NCI-H2029 treated with DMSO at 0.1 percent for 48 hours (cell line): ENCODE measurements at places on chromosomes 5 and 9.

DNA sequence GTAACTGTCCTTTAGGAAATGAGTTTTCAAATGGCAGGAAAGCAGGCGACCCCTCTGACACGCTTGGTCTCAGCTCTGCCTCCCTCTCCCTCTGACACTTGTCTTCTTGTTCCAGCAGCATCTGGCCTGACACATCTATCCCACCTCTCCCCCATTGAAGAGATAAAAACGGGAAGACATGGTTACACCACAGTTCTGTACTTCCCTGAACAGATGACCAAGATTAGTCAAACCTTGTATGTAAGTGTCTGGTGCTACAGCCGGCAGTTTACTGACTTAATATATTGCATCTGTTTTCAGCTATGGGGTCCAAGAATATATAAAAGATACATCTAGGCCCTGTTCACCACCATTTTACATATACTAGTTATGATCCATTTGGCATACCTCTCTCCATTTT lies 29.6 kb upstream of the MLLT3 start:
- no peak for DNase-seq

- DNase-seq, result no peak
Measured at GRCh38 chr5:169268019-169268418, 32.9 kb downstream of the SLIT3 start.

DNA sequence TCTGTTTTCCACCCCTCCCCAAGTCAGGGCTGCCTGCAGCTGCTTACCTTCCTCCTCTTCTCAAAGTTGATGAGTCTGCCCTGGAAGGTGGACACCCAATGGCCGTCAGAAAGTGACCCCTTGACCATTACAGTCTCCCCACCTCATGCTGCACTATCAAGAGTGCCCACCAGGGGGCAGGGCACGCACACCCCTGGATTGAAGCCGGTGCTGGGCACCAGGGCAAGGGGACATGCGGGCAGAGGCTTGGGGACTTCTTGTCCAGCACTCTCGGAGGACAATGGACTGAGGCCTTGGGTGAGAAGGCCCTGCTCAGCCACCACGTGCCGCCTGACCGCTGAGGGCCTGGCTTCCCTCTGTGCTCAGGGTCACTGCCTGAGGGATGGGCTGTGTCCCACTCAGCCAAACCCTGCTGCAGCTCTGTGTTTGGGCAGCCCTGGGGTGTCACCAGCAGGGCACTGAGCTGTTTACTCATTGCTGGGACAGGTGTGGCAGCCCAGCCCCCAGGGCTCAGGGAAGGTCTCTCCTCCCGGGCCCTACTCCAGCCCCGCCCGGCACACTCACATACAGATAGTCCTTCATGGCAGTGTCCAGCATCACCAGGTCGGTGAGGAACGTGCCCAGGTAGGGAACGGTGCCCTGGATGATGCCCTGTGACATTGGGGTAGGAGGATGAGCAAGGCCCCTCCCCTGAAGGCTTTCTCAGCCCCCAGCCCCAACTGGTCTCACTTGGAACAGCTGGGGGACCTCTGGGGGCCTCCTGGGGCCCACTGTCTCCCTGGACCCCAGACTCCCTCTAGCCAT lies 17.7 kb downstream of the RALGDS start:
- no peak for DNase-seq

DNA sequence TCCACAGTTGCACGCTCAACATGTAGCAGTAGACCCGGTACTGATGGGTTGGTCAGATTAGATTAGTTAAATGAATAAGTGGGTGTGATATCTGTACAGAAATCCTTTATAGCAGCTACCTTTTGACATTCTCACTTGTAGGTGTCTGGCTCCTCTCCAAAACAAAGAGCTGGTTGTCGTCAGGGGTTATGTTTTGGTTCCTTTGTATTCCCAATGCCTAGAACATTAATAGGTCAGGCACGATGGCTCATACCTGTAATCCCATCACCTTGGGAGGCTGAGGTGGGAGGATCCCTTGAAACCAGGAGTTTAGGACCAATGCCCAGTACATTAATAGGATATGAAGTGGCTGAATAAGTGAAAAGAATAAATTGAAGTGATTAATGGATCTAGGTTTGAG lies 182.1 kb downstream of the SNCAIP start:
- peak; percentile 32 for DNase-seq

- no peak for DNase-seq
Measured at GRCh38 chr5:131545845-131546244, 89.2 kb downstream of the RAPGEF6 start.

DNA sequence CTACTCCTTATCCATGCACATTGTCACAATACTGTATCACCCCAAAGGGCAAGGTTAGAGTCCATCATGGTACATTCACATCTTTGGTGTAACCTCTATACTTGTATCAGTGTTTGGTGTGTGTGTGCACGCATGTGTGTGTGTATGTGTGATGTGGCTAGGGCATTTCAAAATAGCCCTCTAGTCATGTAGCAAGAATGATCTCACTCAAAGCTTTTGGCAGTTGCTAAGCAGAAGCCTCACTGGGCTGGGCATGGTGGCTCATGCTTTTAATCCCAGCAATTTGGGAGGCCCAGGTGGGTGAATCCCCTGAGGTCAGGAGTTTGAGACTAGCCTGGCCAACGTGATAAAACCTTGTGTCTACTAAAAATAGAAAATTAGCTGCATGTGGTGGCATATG lies 245.3 kb downstream of the ADGRV1 start:
- DNase-seq, result no peak

DNA sequence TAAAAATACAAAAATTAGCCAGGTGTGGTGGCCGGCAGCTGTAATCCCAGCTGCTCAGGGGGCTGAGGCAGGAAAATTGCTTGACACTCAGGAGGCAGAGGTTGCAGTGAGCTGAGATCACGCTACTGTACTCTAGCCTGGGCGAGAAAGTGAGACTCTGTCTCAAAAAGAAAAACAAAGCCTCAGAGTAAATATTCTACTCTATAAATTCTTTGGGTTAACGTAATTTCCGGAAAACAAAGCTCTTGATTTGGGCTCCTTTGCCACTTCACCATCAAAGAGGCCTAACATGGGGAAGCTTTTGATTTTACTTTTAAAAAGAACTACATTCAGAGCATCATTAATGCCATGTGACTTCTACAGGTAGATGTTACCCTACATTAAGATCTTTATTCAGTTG lies 103.1 kb downstream of the SERINC5 start:
- DNase-seq, result no peak

DNA sequence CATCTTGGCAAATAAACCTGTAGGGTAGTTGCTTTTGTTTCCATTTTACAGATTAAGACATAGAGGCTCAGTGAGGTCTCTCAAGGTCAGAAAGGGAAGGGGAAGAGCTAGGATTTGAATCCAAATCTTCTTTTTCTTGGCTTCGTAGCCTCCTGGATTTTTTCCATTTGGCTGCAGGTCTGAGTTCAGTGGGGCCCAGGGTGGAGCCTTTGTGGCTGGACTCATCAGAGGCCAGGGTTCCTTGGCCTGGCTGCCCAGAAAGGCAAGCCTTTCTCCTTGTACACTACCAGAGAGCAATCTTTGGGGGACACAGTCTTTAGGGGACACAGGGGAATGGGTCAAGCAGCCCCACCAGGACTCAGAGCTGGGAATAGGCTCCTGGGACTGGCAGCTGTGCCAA lies 10.5 kb upstream of the TRAF1 start:
- no peak for DNase-seq

- DNase-seq, result no peak
Measured at GRCh38 chr5:138370537-138370936, 18.1 kb downstream of the KDM3B start.

GRCh38 chr9:36276781-36277181 lies 18.5 kb upstream of the GNE start:
- DNase-seq, result no peak

- DNase-seq, result no peak
Measured at GRCh38 chr9:38394416-38394815, 1.9 kb downstream of the ALDH1B1 start.

DNA sequence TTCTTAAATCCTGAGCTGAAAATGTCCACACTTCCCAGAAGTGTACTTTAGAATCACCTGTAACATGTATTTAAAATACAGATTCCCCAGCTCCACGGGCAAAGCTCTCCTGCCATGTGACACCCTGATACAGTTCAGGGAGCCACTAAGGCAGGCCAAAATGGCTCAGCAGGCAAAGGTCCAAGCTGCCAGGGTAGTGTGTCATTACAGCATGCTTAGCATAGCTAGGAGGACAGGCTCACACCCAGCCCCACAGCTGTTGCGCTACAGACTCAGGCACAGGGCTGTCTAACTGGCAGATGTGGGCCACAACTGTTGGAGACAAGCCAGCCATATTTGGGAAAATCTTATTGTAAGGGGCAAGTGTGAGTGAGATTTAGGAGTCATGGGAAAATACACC lies 73.0 kb downstream of the C9orf85 start:
- DNase-seq, result no peak

DNA sequence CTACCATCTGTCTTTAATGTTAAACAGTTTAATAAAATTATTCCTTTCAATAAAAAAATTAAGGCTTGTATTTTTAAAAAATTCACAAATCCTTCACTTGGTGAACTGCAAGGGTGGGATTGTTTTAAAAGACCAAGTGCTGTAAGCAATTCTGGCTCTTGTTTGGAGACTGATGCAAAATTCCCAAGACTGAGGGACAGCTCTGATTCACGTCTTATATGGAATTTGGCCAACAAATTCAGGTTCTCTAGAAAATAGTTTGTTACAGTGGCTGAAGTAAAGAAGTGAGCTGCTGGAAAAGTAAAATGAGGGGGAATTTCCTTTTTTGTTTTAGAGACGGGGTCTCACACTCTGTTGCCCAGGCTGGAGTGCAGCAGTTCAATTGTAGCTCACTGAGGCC lies 58.3 kb downstream of the PRELID2 start:
- DNase-seq, result no peak

DNA sequence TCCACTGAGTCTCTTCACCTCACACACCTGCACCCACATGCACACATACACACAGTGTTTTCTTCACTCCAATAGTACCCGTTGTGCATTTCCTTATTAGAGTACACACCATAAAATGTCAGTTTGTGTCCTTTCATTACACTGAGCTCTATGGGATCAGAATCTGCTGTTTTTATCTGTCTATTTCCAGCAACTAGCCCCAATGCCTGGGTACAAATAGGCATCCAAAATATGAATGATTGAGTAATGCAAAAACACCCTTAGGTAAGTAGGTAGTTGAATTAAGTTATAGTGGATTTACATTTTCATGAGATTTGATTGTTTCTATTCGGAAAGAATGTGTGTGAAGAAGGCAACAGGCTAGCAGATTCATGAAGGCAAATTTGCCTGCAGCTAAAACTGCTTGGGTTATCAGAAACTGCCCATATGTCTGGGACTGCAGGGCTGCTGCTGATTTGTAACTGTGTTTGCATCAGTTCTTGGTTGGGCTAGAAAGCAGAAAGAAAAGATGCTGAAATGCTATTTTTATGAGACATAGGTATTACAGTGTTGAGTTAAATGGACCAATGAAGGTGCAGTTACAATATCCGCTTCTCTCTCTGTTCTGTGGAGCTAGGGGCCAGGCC lies 26.9 kb downstream of the PPP3R2 start:
- DNase-seq, result no peak

DNA sequence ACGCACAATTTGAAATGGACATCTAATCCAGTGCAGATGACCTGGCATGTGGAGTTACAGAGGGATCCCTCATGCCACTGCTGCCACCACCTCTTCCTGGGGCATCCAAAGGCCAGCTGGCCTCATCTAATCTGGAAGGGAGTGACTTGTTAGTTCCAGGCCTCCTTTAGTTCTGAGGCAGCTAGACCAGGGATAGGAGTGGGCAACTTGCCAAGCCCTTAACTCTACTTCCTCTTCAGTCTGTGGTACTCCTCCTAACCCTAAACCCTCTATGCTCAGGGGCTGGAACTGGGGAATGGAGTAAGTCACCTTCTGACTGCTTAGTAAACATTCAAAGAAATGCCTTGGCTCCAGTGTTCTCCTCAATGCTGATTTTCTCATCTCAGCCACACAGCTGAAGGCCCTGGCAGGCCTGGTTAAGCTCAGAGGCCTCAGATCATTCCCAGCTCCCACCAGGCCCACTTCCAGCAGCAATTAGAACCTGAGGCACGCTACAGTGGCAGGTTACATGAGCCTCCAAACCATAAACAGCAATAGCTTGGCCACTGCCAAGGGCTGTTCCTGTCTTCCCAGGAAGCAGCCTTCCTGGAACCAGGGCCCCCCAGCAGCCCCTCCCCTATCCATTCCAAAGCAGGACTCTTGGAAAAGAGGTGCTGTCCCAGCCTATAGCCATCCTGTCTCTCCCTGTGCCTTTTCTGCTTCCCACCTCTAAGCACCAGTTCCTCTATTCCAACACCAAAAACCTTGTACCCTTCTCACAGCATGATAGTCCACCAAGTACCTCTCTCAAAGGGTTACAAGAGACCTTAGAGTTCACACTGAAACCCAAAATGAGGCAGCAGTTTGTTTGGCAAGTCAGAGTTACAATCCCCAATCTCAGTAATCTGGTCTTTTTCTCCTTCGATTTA lies 2.0 kb downstream of the EIF4EBP3 start:
- DNase-seq, result peak; percentile 60

- no peak for DNase-seq
Measured at GRCh38 chr5:53343187-53343586, 137.2 kb upstream of the FST start.

DNA sequence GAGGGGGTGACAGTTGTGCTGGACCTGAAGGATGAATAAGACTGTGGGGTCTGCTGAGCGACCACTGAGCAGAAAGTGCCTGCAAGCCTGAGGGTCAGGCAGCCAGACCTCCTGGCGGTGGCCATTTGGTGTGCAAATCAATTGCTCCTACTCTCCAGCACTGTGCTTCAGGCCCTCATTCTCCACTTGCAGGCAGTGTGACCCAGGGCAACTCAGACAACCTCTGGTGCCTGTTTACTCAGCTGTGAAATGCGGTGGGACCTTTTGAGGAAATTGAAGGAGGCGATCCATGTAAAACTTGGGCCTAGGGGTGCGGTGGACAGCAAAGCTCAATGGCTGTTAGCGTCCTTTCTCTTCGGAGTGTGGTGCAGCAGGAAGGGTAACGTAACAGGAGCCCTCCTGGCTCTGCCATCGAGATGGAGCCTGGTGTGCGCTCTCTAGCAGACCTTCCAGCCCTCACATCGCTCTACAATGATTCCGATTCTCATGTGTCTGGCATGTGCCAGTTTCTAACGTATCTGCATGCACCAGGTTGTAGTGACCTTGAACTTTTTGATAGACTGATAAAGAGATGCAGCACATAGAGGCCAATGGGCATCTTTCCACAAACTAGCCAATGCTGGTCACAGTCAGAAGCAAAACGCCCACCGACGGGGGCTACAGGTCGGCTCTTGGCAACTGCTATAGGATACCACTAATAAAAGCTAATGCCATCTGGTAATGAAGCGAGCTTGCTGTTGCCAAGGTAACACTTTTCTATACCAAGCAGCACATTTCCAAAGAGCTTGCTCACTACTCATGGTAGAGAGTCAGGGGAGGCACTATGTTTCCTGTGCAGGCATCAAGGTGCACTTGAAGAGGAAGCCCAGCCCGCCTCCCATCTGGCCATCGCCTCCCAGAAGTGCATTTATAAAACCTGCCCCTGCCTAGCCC lies 159.7 kb upstream of the RAPGEF1 start:
- DNase-seq, result no peak

DNA sequence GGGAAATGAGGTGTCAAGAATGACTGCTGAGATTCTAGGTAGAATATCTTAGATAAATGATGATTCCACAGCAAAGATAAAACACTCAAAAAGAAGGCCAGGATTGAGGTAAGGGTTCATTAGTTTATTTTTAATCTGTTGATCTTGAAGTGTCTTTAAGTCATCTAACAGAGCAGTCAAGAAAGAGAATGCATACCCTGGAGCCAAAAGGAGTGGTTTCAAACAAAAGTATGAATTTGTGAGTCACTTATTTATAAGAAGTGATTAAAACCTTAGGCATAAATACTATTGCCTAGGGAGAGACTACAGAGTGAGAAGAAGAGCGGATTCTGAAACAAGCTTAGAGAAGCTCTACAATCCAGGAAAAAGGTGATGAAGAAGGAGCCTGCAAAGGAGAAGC lies 541.0 kb downstream of the DTWD2 start:
- DNase-seq, result no peak

GRCh38 chr5:42517164-42517563 lies 93.9 kb downstream of the GHR start:
- no peak for DNase-seq
